ENCODE measurements at places on chromosomes 1 and 21. TPM values are rescaled to one million over a fixed set of nuclear protein-coding genes. Genes with fewer than 3 reads are reported as not detected.

- DNase-seq: no peak
These were observed 3.6 kb upstream of the CALML6 start for GRCh38 chr1:1911350-1912041.

The SAMD13 gene
- 5.9 TPM for total RNA-seq

DNA sequence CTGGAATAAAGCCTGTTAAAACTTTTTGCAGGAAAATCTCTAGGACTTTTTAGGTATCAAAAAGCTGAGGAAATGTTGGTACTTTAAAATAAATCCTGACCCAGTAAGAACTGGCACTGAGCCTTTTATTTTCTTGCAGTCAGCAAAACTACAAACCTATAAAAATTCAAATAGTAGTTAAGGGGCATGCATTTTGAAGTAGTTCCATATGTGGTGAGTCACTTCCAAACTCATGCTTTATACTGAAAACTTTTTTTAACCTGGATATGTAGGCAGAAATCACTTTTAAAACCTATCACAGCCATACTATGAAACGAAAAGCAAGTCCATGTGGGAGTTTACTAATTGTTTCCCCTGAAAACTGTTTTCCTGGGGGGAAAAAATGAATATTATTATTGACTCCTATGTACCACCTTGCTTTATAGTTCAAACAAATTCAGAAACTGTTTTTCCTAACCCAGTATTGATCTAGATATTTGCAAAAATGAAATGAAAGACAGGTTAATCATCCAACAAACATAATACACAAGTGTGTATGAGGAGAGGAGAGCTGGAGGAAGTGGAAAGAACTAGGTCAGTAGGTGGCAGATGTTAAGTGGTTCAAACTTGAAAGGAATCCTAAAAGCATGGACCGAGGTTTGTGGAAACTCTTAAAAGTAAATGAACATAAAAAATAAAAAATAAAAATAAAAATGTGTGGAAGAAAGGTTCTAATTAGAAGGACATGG, 30.5 kb downstream of the NRIP1 start:
- no peak for DNase-seq

The TBX19 gene
- 2.2 TPM for total RNA-seq

DNA sequence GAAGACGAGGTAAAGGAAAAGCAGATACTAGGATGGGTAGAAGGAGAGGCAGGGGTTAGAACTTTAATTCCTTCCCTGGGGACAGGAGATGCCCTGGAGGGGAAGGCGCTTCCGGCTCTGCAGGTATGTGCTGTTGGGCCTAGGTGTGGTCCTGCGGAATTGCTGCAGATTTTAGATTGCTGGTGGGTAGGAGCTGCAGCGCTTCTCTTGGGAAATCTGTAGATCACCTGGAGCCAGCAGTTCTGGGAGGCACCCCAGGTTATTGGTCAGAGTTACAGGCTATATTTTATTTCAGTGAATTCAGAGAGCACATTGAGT, 1.1 kb downstream of the MGST3 start:
- no peak for DNase-seq

DNA sequence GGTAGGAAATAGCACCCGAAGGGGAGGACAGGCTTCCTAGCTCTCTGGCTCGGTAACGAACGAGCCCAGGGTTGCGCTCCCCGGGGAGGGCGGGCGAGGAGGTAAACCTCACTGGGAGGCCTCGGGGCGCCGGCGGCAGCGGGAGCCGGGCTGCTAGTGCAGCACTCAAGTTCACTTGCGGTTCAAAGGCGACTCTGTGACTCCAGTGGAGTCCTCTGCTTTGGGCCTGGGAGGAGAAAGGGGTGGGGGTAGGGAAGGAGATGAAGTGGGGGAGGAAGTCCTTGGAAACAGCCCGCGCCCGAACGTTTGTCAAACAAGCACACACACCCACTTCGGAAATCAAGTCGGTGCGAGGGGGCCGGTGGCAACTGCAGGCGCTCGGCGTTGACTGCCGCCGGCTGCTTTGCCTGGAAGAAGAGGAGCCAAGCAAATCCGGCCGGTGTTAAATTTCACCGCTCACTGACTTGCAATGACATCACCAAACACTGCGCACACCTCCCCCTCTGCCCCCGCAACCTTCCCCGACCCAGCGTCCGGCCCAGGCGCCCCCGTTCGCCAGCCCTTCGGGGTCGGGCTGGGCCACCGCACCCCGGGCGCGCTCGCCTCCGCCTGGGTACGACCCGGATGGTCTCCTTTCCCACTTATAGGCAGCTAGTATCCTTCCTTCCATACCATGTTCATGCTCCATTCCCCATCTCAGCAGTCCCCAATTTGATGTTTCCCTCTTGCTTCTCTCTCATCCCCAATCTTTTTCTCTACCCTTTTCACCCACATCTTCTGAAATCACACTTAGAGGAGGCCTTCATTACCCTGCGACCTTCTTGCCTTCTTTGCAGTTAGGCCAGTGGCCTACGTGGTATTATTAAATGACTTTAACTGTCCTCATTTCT, at the start of gene COL24A1:
Gene COL24A1 (minus strand): TSS at position 207 of the 890 bp plus-strand sequence. CDS start 376 bp downstream, outside the sequence.
- no peak for DNase-seq

Data from SK-MEL-5 (cell line).